ENCODE measurements at places on chromosomes 11 and 22.

DNA sequence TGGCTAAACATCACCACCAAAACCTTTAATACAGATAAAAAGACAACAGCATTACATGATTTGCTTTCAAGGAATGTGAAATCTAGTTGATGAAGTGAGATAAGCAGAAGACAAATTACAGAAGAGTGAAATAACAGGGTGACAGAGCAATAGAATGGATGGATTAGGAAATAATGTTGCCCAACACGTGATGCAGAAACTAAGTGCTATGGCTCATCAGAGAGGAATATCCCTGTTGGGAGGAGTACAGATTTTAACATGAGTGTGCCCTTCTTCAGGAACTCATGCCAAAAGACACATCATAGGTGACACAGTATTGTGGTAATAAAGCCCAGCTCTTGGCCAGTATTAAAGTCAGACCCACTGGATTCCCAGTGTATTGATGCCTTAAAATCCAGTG, 176.6 kb upstream of the RAG2 start:
- no peak for DNase-seq

DNA sequence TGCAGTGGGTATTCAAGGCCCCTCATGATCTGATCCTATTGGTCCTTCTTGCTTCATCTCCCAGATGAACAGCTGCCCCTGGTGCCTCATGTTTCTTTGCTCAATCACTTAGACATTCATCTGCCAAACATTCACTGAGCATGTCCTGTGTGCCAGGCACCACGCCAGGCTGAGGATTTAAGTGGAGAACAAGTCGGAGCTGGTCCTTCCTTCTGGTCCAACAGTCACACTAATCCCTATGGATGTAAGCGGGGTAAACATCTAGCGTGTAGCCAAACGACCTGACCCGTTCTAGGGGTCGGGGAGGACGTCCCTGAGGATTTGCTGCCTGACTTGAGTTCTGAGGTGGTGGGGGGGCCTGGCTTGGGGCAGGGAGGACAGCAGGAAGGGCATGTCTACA, 21.9 kb downstream of the ZMAT5 start:
- no peak for DNase-seq

DNA sequence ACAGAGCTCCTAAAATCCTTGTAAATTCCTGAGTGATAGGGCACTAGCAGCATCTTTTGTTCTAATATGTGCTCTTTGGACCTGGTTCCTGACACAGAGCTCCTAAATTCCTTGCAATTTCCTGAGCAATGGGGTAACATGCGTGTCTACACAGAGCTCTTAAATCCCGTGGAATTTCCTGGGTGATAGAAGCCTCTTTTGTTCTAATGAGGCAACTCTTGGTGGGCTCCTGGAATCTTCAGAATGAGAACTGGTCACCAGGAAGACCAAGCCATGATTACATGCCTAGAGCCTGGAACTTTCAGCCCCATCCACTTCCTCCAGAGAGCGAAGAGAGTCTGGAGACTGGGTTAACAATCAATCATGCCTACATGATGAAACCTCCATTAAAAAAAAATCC, 19.0 kb downstream of the RSF1 start:
- no peak for DNase-seq

DNA sequence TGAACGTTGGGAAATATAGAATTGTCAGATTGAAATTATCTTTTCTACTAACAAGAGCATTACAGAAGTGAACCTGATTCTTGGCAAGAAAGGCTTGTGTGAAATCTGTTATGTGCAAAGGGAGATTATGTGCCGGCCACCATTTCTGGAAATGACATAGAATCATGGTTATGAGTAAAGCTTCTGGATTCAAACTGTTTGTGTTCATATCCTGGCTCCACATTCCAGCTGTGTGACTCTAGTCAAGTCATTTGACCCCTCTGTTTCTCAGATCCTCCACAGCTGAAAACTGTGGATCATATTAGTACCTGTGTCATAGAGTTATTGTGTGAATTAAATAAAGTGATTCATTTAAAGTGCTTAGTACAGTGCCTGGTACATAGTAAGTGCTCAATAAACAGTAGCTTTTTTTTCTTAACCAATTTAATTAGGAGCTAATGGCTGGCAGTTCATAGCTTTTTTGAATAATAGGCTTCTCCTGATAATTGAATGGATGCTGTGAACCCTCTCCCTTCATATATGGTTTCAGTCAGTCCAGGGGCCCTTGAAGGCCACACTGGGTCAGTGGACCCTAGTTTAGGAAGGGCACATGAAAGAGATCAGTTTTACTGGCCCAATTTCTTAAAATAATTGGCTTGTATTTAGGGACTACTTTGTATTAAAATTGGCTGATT, 34.6 kb downstream of the EHF start:
- DNase-seq: no peak

DNA sequence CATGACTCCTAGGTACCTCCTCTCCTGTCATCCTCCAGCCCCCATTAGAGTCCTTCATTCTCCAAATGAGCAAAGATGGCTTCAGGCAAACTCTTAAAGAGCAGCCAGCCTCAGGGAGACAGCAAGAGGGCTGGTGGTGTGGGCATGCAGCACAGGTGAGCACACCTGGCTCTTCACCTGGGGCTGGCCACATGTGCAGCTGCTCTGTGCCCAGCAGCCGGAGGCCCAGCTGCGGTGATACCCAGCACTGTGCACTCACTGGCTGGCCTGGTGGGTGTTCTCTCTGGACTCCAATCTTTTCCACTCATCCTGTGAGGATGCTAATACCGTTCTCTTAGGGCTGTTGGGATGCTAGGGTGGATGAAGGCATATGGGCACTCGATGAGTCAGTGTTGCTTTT, 106.1 kb upstream of the PARVA start:
- no peak for DNase-seq

GRCh38 chr11:100719809-100720221, 32.7 kb downstream of the ARHGAP42 start:
- no peak for DNase-seq

DNA sequence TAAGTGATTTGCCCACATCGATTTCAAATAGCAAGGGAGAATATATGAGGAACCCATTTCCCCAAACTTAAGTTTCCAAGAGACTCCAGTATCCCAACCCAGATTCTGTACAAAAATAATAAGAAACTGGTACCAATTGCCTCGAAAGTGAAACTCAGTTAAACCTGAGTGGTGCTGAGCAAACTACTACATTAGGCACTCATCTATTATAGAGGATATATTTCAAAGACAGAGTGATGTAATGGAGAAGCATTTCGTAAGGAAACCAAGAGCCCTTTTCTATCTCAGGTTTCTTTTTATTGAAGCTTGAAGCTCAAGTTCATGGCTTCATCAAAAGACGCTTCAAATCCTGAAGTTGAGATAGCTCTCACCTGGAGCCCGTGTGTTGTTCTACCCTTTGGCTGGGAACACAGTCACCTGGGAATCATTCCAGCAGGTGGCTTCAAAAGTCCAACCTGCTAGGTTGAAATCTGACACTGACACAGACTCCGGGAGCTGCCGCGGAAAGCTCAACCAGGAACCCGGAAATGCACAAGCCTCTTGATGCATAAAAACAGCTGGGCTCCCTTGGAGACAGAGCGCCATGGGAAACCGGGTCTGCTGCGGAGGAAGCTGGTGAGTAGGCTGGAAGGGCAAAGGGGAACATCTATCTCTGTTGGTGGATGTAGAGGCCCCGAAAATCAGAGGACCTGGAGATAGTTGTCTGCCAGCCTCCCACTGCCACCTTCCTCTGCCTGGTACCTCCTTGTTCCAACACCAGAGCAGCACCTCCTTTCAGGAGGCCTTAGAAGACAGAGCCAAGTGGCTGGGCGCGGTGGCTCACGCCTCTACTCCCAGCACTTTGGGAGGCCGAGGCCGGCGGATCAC, at the start of gene C11orf52:
TSS of gene C11orf52 (plus strand) at position 524 of the 867 bp plus-strand sequence. CDS start at position 584, 60 bp downstream.
- DNase-seq: no peak

DNA sequence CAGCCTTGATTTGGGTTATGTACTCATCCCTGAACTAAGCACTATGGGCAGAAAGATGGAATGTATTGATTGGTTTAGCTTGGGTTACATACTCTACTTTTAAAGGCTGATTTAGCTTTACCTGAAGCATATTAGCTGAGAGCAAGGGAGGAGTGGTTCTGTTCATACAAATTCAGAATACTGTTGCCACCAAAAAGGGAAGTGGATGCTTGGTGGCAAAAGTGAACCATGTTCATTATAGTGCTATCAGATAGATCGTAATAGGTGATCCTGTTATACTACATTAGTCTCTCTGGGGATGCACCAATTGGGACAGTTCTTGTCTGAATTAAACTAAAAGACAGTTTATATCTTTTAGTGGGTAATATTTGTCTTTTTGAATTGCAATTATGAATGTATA, 44.5 kb upstream of the RRM1 start:
- DNase-seq: no peak

DNA sequence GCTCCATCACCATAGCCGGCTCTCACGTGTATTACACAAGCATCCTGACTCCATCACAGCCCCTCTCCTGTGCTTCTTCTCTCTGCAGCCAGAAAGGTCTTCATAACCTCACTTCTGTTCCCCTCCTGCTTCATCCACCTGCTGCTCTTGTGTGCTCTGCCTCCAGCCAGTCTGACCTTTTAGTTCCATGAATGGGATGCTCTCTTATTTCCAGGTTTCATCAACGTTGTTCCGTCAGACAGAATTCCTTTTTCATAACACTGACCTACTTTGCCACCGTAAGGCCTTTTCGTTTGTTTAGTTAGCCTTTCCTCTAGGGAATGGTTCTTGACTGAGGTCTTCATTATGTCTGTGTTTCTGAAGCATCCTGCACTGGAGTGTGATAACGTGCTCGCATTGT, 18.8 kb downstream of the GRAMD1B start:
- no peak for DNase-seq

DNA sequence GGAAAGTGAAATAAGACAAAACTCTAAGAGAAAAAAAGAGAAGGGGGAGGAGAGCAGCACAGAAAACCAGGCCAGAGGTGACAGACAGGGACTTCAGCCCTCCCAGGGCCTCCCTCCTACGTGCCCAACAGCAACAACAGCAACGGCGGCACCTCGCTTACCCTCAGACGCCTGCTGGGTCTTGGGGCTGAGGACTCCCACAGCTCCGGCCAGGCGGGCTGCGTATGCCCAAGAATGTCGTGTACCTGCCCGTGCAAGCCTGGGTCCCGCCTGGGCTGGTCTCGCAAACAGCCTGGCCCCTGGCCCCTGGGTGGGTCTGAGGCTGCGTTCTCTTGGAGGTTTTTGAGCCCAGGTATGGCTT, 30.5 kb downstream of the ARAP1 start:
- DNase-seq: peak; percentile 47

DNA sequence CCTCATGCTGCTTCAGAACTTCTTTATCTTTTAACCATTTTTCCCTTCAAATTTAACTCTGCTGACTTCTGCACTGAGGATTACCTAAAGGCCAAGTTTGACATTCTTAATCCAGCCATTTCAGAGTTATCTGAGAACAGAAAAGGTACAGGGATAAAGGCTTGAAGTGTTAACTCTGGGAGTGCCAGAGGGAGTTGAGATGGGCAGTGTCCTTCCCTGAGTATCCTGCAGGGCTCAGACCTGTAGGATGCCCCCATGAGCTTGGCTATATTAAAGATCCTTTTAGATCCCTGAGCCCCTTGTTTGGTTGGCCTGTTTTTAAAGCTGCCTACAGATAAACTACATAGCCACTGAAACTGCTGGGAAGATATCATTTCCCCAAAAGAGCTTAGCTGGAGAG, 268.4 kb upstream of the KIRREL3 start:
- no peak for DNase-seq

DNA sequence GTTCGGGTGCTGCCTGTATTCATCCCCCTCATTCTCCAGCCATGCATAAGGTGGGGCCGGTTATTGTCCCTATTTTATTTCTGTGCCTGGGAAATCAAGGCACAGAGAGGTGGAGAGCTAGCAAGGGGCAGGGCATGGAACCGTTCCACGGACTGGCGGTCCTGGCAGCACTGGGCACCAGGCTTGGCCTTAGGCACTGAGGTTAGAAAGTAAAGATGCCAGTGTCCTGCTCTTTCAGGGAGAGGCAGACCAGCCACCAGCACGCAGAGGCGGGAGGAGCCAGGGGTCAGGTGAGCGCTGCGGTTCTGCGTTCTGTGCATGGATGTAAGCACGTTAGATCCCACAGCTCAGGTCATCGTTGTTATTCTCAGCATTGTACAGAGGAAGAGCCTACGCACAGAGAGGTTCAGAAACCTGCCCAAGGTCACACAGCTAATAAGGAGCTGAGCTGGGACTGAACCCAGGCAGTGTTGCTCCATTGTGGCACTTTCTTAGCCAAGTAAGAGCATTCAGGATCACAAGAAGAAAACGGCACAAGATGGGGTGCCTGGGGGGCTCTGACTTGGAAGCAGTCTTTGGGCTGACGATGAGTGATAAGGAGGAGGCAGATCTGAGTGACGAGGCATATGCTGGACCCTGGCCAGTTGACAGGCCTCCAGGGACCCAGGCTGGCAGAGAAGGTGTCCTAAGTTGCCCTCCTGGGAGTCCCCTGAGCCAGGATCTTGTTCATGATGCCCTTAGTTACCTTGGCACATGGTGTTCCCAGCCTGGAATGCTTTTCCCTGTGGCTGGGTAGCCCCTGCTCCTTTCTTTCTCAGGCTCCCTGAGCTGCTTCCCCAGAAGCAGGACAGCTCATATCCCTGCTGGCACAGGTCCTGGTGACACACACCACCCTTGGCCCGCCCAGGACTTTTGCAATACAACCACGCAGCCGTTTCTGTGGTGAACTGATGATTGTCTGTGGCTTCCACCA, 41.1 kb downstream of the OSBPL5 start:
- DNase-seq: no peak

- DNase-seq: no peak
Measured at GRCh38 chr11:104320097-104320496, 156.2 kb upstream of the PDGFD start.

- DNase-seq: no peak
Measured at GRCh38 chr11:69804769-69805508, 14.3 kb downstream of the FGF3 start.

GRCh38 chr11:74269161-74269811, 42.2 kb downstream of the P4HA3 start:
- DNase-seq: no peak

DNA sequence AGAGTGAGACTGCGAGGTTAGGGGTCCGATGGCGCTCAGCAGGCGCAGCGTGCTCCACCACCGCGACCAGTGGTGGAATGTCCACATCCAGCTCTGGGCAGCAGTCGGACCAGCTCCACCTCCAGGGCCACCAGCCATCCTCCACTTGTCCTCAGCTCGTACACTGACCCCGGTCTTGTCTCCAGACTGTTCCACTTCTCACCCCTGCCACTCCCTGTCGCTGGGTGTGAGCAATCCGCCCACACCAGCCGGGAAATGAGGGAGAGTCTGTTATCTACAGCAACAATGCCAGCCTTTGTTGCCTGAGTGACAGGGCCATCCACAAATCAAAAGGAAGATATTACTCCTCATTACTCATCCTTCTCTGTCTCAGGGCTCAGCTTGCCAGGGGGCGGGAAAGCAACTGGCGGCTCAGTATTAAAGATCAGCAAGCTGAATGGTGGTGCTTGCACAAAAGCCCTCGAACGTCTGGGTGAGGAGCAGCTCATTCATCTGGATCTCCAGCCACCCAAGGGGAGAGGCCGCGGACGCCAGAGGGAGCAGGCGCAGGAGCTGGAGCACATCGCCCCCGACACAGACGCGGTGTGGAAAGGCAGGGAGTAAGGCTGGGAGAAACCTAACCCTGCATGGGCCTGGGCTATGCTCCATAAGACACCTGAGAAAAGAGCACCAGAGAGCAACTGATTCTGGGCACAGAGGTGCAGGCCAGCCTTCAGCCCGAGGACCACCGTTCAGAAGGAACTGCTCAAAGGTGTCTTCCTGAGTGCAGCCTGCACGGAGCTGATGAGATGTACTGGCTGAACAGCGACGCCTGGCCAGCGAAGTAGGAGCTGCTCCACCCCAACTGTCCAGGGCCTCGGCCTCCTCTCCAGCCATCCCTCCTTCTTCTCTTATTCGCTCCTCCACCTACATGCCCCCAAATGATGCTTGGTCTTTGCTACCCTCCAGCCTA, 21.9 kb downstream of the IGSF9B start:
- DNase-seq: no peak

- DNase-seq: no peak
Measured at GRCh38 chr11:109303342-109303741, 118.6 kb upstream of the C11orf87 start.
